ENCODE measurements at places on chromosomes 5 and 9.

GRCh38 chr9:129480745-129481144, 140.2 kb downstream of the C9orf50 start:
- no peak for DNase-seq

DNA sequence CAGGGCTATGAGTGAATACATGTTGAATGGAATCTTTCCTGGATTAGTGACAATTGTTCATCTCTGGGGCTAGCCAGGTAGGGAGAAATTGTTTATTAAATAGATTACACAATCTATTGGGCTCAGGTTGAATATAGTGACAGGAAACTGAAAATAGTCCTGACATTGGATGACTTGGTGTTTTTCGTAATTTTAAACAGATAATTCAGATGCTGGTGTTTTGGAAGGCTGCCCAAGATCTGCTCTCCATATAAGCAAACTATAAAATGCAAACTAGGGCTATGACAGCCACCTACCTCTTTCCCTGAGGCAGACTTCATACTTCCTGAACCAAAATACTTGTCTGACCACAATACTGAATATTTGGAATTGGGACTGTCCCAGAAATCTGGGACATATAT, 99.1 kb downstream of the ENC1 start:
- peak; percentile 27 for DNase-seq

DNA sequence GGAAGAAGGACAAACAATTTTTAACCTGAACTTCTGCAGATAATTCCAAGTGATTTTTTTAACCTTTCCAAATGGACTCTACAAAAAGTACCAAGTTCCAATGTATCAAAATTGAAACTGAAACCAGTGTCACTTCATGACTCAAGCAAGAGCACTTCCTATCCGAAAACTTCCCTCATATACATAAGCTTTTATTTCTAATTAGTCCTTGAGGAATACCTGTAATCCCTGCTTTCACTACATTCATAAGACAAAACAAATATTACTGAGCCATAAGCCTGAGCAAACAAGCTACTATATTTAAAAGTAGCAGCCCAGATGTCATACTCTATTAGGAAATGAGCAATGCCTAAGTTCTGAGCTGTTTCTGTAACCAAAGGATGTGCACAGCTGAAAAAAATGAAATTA, 224.4 kb downstream of the EBF1 start:
- DNase-seq: peak; percentile 58

DNA sequence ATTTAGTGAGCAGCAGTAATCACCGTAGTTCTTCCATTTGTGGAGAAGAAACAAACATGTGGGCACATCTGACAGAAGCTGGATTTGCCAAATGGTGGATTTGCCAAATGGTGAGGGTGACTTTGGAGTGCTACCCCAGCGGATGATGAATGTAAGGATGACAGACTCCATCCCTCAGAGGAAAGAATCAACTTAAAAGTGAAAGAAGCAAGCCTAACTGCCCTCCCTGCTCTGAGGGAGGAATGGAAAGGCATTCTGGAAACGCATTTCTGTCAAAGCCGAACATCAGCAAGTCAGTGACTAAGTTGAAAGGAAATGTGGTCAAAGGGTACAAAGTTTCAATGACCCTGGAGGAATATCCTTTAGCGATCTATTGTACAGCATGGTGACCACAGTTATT, 143.5 kb downstream of the GPBP1 start:
- peak; percentile 68 for DNase-seq

GRCh38 chr9:68443624-68444023, 87.2 kb downstream of the PGM5 start:
- DNase-seq: no peak

DNA sequence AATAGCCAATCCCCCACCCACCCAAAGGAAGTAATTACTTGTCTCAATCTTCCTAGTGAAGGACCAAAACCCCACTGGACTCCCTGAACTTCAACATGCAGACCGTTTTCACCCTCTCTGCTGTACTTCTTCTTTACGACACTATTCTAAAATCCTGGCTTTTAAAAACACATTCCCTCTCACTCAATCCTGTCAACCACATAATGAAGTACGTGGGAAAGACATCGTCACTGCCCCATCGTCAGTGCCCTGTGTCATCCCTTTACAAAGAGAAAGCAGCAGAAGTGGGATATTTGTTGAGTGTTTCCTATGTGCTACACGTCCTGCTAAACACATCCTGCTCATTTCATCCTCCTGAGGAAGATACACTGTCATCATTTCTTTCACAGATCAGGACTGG, 54.2 kb downstream of the MAPKAP1 start:
- DNase-seq: no peak

- no peak for DNase-seq
Measured at GRCh38 chr5:139315056-139315615, 21.6 kb downstream of the MATR3 start.

DNA sequence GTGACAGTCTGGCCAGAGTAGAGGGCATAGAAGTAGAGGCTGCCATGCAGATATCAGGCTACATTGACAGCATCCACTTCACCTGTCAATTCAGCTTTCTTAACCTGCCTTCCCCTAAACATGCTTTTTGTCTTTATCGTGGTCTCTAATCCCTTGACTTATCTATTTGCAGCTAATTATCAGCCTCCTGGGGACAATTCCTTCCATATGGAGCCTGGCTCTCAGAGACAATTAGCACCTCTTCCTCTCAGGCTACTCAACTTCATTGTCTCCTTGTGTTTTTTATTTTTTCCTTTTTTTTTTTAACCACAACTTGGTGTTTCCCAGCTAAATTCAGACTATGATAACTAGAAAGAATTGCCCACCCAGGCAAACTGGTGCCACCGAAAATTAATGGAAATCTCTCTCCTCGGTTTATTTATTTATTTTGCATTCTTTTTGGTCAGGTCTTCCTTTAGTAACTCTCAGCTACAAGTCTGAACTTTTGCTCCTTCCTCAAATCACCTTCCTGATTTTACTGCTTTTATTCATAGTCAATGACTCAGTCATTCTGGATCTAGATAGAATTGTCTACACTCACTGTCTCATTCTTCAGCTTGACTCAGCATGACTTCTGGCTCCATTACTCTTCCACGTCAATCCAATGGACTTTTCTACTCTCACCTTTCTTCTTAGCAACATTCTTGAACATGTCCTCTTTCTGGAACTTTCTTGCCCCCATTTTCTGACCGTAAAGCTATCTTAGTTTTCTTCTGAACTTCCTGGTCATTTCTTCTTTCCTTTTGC, 63.0 kb upstream of the BASP1 start:
- no peak for DNase-seq

DNA sequence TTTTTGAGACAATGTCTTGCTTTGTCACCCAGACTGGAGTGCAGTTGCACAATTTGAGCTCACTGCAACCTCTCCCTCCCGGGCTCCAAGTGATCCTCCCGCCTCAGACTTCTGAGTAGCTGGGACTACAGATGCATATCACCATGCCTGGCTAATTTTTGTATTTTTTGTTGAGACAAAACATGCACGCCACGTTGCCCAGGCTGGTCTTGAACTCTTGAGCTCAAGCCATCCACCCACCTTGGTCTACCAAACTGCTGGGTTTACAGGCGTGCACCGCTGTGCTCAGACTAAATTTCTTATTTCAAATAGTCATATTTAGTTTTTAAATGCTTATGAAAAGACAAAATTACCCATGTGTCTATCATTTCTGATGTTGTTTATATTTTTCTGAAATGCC, 2324.1 kb downstream of the MAT2B start:
- DNase-seq: no peak

DNA sequence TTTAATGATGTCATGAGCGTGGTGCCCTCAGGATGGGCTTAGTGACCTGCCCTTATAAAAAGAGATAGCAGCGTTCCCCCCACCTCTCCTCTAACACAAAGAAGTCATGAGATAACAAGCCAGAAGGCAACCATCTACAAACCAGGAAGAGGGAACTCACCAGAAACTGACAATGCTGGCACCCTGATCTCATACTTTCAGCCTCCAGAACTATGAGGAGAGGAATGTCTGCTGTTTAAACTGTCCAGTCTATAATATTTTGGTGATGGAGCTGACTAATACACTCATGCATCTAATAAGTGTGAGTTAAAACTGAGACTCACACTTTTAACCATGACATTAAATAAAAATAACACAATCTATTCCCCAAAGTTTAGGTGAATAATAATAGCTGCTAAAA, 156.1 kb upstream of the SPEF2 start:
- DNase-seq: no peak

DNA sequence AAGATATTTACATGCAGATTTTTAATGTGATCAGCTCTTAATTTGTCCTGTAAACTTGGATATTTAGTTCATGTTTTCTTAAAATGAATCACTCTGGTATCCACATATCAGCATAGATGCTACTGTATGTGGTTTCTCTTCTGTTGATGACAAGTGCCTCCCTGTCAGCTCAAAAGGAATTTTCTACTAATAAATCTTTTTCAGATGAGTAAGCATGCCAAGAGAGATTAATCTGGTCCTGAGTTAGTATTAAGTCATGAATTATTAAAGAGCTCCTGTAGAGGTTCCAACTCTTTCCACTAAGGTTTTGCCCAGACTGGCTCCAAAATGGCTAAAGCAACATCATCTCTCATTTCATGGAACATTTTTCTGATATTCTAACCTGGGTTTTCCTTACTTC, 129.2 kb downstream of the GOLPH3 start:
- peak; percentile 30 for DNase-seq

DNA sequence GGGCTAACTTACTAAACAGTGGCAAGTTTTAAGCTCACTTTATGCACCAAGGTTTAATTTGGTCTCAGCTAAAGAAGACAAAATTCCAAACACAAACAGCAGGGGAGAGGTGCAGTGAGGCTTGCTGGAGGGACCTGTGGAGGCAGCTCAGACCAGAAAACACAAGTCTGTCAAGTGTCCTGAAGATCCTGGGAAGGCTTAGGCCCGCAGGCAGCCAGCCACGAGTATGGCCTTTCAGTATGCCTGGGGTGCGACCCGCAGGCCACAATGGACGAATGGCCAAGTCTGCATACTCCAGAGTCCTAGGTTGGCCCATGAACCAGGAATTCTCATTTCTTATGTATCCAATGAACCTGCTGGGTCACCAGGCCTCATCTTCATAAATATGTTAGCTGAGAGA, 9.3 kb downstream of the CCNI2 start:
- DNase-seq: no peak

DNA sequence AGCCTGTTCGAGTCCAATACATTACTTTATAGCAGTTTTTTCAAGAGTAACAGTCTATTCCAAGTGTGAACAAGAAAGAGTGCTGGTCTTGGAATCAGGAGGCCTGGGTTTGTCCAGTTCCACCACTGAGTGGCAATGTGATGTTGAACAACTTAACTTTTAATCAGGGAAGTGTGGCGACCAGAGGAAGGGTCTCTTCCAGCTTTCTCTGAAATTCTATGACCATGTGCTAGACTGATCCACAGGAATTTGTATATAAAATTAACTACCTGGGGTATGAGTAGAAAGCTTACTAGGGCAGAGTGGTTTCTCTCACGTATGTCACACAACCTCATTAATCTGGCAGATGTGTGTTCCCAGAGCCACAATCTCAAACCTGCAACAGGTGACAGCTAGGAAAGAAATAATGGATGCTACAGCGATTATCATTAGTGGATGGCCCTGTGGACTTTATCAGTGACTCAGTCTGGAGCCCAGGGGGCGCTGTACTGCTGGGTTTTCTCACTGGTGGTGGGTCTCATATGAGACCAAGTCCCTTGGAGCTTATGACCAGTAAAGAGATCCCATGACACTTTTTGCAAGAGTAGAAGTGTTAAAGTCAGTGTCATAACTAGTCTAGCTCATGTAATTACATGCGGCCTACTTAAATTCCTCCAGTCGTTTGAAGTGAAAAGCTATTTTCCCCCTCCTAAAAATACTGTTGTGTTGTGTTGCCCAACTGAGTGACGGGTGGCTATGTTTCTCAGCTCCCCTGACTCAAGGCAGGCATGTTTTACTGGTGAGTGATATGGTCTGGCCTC, 116.5 kb downstream of the GDNF start:
- DNase-seq: no peak

GRCh38 chr5:127513408-127513970, 4.0 kb upstream of the PRRC1 start:
- DNase-seq: no peak

GRCh38 chr9:91174772-91175171, 186.9 kb downstream of the AUH start:
- no peak for DNase-seq

DNA sequence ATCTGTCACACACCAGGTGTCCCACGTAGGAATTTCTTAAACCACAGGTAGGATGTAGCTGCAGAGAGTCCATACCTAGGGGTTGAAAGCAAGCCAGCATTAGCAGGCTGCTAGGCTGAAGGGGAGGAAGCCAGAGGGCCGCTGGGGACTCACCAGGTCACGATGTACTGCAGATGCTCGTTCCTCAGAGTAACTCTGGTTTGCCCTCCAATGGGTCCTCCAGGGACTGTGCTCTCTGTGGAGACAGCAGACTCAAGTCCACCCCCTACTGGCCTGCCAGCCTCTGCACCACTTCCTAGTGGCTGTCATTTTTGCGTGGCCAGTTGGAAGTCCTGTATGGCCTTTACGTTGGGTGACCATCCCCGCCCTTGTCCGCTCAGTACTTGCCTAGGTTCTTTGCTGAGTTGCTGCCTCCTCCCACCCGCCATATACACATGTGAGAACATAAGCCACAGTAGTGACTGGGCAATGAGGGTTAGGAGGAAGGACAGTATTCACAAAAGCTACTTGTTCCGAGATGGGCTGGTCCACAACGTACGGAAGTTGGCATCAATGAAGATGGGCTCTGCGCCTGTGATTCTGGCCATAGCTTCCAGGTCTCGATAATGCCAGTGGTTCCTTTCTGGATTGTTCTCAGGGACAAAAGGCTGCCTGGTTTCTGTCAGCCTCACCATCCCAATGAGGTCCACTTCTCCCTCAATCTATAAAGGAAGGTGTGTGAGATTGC, 4.1 kb downstream of the RPL7A start:
- peak; percentile 74 for DNase-seq

DNA sequence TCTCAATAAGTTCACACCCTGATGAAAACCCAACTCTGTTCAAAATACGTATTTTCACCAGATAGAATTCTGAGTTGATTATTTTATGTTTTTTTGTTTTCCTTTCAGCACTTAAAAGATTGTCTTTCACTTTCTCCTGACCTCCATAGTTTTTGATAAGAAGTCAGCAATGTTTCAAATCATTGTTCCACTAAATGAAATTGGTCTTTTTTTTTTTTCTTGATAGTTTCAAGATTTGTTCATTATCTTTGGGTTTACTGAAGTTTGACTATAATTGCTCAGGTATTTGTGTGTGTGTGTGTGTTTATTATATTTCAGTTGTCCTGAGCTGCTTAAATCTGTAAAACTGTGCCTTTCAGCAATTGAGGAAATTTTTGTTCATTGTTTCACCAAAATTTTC, 498.7 kb downstream of the TLE1 start:
- no peak for DNase-seq

- DNase-seq: no peak
Measured at GRCh38 chr9:77440057-77440456, 208.1 kb downstream of the GNA14 start.

Data from lung microvascular endothelial cell (primary cell).